Mesendoderm (in vitro differentiated cells): ENCODE measurements at places on chromosomes 4 and X.

GRCh38 chr4:118911238-118911703 lies 22.6 kb downstream of the SYNPO2 start:
- DNase-seq, result no peak

DNA sequence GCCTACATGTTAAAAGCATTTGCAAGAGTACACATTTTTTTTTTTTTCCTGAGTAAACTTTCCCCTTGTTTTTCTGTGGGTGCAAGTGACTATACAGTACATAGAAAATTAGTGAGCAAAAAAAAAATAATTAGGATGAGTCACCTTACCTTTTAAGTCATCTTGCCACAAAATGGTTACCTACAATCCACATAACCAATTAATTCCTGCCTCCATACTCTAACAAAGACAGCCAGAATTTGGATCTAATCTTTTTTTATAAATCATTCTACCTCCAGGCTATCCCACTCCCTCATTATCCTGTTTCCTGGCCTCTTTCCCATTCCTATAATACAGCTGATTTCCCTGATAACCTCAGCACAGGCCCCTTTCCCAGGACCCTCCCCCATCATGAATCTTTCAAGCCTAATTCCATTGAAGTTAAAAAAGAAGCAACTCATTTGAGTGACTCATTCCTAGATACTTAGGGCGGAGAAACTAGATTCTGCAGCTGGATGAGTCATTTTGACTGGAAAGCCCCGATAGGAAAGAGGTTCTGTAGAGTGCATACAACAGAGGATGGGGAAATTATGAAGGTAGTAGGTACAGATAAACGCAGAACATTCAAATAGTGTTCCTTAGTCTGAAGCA lies 128.2 kb downstream of the C4orf51 start:
- DNase-seq, result peak; percentile 97

- DNase-seq, result no peak
Measured at GRCh38 chr4:3677748-3678070, 88.5 kb upstream of the ADRA2C start.

- peak; percentile 82 for DNase-seq
Measured at GRCh38 chr4:165355900-165356300, 22.9 kb upstream of the CPE start.

DNA sequence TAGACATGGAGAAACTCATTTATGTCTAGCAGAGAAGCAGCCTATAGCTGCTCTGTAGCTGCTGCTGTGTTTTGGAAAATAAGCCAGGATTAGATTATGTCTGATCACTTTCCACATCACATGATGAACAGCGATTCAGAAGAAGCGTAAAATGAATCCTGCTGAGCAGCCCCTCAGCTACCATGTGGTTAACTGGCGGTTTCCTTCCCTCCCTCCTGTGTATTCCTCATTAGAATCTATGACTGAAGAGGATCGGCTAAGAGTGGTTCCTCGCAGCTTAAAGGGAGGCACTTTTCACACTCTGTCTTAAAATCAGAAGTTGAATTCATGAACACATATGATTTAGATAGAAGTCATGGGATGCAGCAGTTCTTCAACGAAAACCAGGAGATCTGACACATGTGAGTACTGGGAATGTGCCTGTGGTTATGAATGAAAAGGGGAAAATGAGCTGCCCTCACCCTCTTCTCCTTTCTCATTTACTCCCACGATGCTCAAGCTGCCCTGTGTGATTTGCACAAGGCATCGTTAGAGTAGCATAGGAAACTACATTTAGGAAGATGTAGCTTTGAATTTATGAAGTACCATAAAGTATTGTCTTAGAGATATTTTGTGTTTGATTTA lies at the start of gene PPEF1:
Gene PPEF1, plus strand, starts transcription at position 220 of the 624 bp plus-strand sequence. Its CDS starts 136 bp downstream, at position 356.
- DNase-seq, result no peak

DNA sequence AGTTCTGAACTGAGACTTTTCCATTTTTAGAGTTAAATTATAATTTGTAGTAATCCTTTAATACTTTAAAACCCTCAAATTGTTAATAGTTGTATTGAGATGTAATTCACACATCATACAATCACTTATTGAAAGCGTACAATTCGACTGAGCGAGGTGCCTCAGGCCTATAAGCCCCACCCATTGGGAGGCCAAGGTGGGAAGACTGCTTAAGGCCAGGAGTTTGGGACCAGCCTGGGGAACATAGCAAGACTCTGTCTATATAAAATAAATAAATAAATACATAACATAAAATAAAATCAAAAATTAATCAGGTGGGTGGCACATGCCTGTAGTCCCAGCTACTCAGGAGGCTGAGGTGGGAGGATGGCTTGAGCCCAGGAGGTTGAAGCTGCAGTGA lies 70.3 kb downstream of the RWDD4 start:
- no peak for DNase-seq

DNA sequence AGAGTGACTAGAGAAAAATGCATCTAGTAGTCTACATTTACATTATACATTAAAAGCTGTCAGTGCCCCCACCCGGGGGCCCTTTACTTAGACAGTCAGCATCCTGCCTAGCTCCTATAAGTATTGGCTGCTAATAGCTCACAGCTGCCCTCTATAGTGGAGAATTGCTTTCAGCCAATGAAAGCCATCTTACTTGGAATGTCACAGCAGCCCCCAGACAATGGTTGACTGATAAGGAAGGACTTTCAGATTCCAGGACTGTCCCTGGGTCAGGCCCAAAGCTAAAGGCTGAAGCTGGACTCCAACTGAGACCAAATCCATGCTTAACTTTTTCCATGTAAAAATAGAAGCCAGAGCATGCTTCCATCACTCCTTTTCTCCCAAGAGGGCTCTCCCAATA lies 196.9 kb downstream of the ANKRD50 start:
- peak; percentile 93 for DNase-seq

GRCh38 chrX:102832661-102833060 lies 104.4 kb upstream of the RAB40AL start:
- DNase-seq, result peak; percentile 90

DNA sequence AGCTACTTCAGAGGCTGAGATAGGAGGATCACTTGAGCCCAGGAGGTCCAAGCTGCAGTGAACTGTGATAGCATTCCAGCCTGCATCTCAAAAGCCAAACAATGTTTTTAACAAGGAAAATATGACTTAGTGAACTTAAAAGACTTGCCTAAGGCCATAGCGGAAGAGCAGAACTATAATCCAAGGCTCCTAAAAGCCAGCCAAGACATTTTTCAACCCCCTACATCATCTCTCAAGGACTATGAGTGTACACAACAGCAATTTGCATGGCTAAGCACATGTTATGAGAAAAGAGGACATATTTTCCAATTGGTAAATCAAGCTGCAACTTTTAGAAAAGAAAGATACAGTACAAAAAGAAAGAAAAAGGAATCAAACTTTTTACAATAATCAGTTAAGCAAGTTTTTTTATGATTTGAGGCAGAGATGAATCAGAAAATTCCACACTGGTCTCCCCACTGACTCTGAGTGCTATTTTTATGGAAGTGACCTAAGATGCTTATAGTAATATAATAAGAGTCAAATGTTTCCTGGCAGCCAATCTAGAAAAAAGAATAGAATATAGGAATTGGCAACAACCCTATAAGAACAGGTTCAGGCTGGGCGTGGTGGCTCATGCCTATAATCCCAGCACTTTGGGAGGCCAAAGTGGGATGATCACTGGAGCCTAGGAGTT lies 9.8 kb upstream of the ACOT9 start:
- no peak for DNase-seq

DNA sequence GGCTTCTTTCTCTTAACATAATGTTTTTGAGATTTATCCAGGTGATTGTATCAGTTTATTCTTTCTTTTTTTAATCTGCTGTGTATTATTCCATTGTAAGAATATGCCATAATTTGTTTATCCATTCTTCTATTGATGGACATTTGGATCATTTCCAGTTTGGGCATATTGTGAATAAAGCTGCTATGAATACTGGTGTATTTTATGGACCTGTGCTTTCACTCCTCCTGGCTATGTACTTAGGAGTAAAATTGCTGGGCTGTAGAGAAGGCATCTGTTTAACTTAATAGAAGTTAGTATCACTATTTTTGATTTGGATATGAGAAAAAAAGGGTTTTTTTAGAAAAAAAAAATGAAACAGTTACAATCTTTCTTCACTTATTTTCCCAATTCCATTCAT lies 50.0 kb upstream of the FAM9C start:
- no peak for DNase-seq

- DNase-seq, result peak; percentile 73
Measured at GRCh38 chr4:165378745-165379677, at the start of gene CPE. TSS of gene CPE (plus strand) at chr4:165379008. CDS start at chr4:165379222, 214 bp downstream.

- DNase-seq, result no peak
Measured at GRCh38 chr4:107692202-107692601, 27.8 kb downstream of the PAPSS1 start.

DNA sequence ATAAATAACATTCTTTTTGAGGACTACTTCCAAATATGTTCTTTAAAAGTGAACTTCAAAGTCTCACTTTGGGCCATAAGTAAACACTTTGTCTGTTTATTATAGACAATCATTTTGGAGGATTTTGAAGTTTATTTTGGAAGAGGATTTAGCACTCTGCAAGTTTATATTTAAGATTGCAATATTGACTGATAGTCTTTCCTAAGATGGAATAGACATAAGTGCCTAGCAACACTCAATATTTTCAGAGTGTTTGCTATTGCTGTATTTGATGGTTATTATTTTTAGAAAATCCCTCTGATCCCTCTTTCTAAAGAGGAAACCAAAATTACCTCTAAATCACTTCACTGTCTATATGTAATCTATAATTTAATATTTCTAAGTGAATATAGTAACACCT lies 42.8 kb upstream of the MAD2L1 start:
- DNase-seq, result no peak

GRCh38 chrX:93322110-93322509 lies 351.3 kb downstream of the NAP1L3 start:
- DNase-seq, result no peak

DNA sequence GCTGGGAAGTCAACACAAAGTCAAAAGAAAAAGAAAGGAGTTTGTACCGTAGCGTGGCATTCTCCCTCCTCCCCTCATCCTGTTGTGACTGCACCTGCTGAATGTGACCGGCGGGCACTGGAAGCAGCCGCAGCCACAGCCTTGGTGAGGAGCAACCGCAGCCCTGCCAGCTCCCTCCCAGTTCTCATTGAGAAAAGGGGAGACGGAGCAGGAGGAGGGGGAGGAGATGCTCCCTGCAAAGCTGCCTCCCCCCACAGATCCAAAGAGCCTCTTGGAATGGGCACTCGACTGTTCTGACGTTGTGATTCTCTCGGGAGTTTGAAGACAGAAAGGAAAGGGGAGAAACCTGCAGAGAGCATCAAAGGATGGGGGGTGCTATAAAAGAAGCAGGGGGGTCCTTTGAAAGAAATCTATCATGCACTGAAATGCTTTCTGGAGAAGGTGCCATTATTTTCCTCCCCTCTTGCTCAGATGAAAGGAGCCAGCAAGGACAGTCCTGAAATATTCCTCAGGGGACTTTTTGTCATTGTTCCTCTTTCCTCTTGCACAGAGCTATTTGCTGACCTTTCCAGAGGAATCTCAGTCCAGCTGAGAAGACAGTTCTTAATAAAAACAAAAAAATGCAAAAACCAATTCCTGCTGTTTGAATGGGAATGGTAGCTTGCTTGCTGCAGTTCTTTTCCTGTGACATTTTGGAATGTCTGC lies 429.7 kb downstream of the MAPK10 start:
- no peak for DNase-seq

- peak; percentile 86 for DNase-seq
Measured at GRCh38 chr4:73707918-73708577, 32.3 kb upstream of the CXCL8 start.

- no peak for DNase-seq
Measured at GRCh38 chr4:2868877-2869487, 25.3 kb downstream of the ADD1 start.

DNA sequence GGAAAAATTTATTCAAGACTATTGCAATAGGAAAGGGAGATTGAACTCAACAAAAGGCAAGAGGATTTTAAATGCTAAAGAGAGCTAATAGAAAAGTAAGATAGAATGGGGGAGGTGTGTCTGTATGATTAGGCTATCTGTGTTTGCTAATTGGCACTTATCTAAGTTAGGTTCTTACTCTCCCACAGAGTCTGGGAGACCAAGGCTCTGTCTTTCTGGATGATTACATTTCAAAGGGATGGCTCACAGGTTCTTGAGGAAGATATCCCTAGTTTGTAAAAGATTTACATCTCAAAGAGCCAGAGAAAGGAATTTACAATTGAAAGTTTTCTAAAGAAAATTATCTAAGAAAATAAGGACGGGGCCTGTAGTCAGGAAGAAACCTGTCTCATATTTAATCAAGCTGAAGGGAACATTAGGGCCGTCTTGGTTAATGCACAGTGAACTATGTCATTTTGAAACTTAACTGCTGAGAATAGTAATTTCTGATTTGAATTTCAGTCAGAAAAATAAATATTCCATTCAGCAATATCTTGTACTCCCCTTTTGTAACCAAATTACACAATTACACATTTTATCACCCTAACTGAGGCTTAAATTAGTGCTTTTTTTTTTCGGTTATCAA lies 75.8 kb downstream of the MAGEB10 start:
- DNase-seq, result peak; percentile 91

- DNase-seq, result no peak
Measured at GRCh38 chr4:20645236-20645635, 55.0 kb upstream of the PACRGL start.

GRCh38 chr4:151418385-151418784 lies 9.4 kb downstream of the FHIP1A start:
- DNase-seq, result peak; percentile 57

DNA sequence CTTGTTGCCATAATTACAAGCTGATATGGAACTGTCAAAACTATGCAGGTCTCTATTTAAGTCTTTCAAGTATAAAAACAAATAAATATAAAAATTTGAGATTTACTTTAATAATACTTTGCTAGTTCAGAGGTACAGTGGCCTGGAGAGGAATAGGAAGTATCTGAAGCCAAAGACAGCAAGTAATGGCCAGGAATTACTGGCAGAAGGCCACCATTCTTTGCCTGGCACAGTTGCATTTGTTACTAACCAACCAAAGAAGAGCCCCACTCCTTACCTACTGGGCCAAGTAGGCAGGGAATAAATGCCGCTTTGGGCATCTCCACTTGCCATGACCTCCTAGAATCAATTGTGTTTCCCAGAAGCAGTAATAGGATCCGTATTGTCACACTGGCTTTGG lies 13.8 kb upstream of the ADAMTS3 start:
- DNase-seq, result no peak

- peak; percentile 99 for DNase-seq
Measured at GRCh38 chr4:148441986-148442831, at the start of gene NR3C2. TSS of gene NR3C2 (minus strand) at chr4:148442414.

DNA sequence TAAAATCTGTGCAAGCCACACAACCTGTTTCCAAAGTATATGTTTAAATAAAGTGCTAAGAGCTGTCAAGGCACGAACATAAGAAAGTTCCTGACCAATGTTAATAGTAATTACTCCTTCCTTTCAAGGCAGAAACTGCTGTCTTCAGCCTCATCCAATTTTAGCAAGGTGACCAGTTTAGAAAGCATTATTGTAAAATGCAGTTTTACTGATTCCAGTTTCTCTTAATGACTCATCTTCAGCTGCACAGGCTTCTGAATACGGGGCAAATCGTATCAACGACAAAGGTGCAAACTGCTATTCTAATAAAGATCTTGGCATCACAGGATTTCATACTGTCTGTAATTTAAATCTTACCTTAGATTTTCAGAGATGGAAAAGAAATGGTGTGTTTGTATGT lies 87.5 kb downstream of the PPP3CA start:
- no peak for DNase-seq

- DNase-seq, result peak; percentile 90
Measured at GRCh38 chr4:51895816-51896408, 53.0 kb downstream of the DCUN1D4 start.
